Lung (tissue), 17 donors: ENCODE measurements at places on chromosomes 2 and 18. TPM values are rescaled to one million over a fixed set of nuclear protein-coding genes. Genes with fewer than 3 reads are reported as not detected.

The CRACDL gene
- 11.5 TPM for total RNA-seq

DNA sequence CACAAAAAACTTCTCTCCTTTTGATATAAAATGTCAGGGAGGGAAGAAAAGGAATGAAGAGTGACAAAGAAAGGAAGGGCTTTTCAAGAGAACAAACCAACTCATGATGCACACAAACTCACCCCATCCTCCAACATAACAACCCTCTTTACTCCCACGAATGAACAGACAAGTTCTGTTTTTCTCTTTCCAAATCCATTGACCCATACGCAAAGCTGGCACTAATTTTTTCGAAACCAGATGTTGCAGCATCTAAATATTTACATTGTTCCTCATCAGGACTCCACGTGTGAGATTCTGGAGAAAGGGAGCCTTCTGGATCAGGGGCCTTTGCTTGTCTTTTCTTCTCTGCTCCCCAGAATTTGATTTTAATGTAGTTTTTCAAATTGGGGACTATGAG is 143.3 kb upstream of the BCL2L11 start:
- peak; percentile 55 for DNase-seq

DNA sequence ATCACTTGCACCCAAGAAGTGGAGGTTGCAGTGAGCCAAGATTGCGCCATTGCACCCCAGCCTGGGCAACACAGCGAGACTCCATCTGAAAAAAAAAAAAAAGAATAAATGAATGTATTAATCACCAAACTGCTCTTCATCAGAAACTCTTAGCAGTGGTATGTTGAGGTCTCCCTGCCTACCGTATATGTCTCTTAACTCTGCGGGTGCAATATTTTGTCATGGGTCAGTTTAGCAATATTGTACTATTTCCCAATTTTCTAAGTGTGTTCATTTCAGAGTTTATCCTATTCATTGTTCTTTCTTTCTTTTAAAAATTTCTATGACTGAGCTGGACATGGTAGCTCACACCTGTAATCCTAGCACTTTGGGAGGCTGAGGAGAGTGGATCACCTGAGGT is 37.9 kb upstream of the MAP4K3 start:
- no peak for DNase-seq

The NAT8 gene
- total RNA-seq: not detected

- no peak for DNase-seq
Observed at GRCh38 chr2:238573065-238573778, 146.5 kb downstream of the ASB1 start.

- DNase-seq: no peak
Observed at GRCh38 chr2:226440127-226440918, 359.3 kb downstream of the IRS1 start.

The FBXO15 gene
- 4.1 TPM for total RNA-seq

DNA sequence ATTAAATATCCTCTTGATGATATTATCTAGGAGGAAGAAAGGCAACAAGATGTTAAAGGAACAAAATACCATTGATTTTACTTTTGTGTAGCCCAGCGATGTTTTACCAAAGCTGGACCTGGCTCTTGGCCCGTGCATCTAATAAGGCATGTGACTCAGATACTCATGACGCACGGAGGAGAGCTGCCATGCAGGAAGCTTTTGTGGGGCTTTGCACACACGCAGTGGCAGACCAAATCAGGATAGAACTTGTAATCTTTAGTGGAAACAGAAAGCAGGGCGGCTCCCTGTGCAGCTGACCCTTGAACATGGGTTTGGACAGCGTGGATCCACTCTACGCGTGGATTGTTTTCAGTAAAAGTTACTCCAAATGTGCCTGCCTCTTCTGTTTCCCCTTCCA is 190.0 kb downstream of the NAPG start:
- DNase-seq: no peak
